ENCODE measurements at places on chromosomes 1 and 21. TPM values are rescaled to one million over a fixed set of nuclear protein-coding genes. Genes with fewer than 3 reads are reported as not detected.

- DNase-seq, result no peak
Observed at GRCh38 chr1:196774603-196775002, at the start of gene CFHR3. Gene CFHR3 (plus strand): TSS chr1:196774840. CDS start chr1:196774887, 47 bp downstream.

Gene APH1A
- total RNA-seq, result 138 TPM

DNA sequence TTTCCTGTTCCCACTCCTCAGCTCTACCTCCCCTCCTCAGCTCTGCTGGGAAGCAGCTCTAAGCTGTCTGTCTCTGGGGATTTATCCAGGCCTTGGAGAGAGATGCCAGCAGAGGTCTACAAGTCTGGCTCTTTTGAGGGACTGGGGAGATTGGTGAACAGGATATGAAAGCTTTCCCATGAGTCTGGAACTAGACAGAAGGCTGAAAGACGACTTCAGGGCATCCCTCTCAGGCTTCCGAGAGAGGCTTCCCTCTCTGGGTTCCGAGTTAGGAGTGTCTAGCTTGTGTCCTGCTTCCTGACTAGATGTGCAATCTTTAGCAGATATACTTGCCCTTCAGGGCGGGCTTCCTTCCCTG lies 733 bp downstream of the TMEM35B start:
- no peak for DNase-seq

- no peak for DNase-seq
Observed at GRCh38 chr1:68704800-68705443, 208.0 kb upstream of the DEPDC1 start.

GRCh38 chr1:107787299-107787698 lies 177.7 kb downstream of the VAV3 start:
- DNase-seq, result no peak

Gene IRF6
- total RNA-seq, result 42.9 TPM

GRCh38 chr1:225587310-225587709 lies 65.6 kb downstream of the ENAH start:
- DNase-seq, result no peak

- DNase-seq, result no peak
Observed at GRCh38 chr1:94754570-94754969, 65.6 kb upstream of the SLC44A3 start.

DNA sequence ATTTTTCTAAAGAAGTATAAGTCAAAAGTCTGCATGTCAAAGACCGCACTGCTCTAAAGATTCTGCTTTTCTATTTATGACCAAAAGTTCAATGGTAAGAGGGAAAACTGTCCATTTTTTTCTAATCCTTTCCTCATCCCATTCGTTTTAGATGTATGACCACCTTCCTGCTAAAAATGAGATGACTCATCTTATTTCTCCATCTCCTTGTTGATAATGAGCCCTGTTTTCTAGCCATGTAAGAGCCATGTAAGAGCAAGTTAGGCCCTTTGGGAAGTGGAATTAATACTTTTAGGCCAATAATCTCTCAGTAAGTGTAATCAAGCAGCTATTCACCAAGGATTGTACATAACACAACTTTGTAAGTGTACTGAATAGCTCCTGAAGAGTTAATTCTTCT lies 475.6 kb upstream of the B3GALT2 start:
- no peak for DNase-seq

DNA sequence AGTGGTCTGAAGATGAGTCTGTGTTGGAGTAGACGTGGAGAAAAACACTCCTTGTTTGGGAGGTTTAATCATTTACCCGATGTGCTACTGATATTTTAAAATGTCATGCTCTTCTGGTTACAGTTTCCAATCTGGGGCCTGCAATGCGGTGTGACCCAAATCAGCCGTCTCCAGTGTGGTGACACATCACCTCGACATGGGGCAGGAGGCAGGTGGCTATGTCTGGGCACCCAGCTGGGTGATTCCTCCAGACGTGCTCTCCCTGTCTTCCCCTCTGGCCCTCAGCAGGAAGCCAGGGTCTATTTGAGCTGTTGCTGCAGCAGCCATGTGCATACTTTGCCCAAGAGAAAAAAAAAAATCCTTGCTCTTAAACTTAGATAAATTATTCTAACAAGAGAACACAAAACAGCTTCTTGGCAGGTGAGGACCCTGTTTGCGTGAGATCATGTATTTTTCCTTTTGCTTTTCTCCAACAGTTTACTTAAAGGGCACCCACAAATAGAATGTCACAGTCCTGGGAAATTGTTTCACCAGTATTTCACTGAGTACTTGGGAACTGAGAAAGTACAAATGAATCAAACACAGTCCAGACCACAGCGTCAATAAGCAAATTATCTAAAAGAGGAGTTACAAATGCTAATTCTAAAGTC lies 38.9 kb upstream of the MAP10 start:
- no peak for DNase-seq

- DNase-seq, result peak; percentile 37
Observed at GRCh38 chr1:47914218-47914938, 82.8 kb downstream of the TRABD2B start.

Gene OR2G6
- total RNA-seq, result not detected

GRCh38 chr1:184753608-184754475 lies 816 bp downstream of the EDEM3 start:
- peak; percentile 24 for DNase-seq

Gene BATF3
- total RNA-seq, result 1.0 TPM

DNA sequence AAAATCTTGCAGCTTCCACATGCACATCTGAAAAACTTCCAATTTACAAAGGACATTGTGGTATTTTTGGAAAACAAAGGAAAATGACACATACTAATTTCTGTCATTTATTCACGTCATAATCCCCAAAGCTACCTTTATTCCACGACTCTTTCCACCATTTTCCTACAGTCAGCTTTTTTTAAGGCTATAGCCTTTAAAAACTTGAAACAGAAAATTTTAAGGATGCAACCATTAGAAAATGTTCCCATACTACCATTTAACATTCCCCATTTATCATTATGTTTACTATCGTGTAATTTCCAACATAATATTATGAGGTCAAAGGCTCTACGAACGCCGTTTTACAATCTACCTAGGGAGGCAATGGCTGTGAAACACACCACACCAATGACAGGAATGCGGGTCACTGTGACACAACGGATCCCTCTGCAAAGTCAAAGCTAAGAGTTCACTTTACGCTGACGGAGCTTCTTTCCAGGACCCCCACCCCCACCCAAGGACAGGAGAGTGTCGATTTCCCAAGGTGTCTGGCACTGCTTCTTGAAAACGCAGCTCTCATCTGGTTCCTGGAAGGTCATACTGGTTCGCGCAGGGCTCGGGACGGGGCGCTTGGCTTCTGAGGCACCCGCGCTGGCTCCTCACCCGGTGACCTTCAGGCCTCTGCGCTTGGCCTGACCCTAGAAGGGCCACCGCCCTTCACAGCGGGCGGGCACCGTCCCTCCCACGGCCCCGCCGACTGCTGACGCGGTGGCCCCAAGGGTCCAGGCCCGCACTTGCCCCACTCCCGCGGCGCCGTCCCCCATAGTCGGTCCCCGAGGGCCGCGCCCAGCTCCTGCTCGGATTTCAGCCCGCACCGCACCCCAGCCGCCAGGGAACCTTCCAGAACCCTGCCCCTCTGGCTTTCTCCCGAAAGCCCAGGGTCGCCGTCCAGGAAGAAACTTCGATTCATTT lies 50.5 kb upstream of the ATF3 start:
- DNase-seq, result peak; percentile 50

DNA sequence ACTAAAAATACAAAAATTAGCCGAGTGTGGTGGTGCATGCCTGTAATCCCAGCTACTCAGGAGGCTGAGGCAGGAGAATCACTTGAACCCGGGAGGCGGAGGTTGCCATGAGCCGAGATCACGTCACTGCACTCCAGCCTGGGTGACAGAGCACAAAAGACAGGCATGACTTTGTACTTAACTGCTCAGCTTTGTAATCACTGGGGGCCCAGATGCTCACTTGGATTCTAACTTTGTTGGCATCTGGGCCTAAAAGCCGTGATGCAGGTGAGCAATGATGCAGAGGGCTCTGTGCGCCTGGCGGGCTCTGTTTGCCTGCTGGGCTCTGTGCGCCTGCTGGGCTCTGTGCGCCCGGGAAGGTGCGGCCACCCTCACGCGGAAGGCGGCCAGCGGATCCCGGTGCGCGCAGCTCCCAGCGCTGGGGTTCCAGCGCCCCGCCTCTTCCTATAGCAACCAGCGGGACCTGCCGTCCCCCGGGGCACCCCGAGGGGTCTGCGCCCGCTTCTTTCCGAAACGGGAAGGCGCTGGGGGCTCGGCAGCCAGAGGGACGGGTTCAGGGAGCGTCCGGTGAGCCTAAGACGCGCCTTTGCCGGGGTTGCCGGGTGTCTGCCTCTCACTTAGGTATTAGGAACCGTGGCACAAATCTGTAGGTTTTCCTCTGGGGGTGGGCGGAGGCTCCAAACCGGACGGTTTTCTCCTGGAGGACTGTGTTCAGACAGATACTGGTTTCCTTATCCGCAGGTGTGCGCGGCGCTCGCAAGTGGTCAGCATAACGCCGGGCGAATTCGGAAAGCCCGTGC lies 31.7 kb downstream of the PRMT2 start:
- no peak for DNase-seq

DNA sequence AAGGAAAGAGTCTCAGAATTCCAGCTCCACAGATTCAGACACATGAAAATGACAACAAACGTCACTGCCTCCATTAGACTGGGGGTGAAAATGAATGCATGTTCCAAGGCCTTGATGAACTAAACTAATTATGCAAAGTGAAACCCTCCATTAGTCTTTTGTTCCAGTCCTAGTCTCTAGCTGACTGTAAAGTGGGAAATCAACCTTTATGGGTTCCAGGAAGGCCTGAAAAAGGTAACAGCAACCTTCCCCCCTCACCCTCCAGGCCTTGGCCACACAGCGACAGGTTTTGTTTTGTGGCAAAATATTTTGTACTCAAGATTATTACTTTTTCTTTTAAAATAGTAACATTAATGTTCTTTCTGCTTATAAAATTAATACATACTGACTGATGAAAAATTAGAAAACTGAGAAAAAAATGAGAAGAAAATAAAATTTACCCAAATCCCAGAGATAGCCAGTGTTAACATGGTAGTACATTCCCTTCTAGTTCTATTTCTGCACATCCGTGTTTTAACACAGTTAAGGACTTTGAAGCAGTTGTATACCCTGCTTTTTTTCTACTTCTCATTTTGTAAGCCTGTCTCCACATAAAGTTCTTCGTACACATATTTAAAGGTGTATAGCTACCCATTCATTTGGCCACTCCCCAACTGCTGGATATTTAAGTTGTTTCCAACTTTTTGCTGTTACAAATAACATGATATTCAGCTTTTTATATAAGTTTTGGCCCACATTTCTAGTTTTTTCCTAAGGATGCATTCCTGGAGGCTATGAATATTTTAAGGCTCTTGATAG lies 60.9 kb downstream of the CD2 start:
- no peak for DNase-seq

- no peak for DNase-seq
Observed at GRCh38 chr1:11952455-11953109, 18.1 kb downstream of the PLOD1 start.

Gene NUDT4B
- 40.0 TPM for total RNA-seq

GRCh38 chr1:25110485-25110884 lies 121.8 kb downstream of the SYF2 start:
- no peak for DNase-seq

- DNase-seq, result no peak
Observed at GRCh38 chr1:41608211-41608610, 123.7 kb upstream of the EDN2 start.

Gene TIE1
- 9.4 TPM for total RNA-seq

DNA sequence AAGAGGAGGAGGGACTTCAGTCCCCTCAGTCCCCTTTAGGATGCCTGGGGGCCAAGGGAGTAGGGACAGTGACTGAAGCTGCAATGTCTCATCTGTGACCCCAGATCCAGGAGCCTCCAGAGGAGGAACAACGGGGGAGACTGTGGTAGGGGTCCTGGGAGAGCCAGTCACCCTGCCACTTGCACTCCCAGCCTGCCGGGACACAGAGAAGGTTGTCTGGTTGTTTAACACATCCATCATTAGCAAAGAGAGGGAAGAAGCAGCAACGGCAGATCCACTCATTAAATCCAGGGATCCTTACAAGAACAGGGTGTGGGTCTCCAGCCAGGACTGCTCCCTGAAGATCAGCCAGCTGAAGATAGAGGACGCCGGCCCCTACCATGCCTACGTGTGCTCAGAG lies 18.3 kb downstream of the LY9 start:
- no peak for DNase-seq

Gene ZNF697
- total RNA-seq, result 9.5 TPM

- DNase-seq, result no peak
Observed at GRCh38 chr1:108121358-108122143, 78.6 kb downstream of the SLC25A24 start.

- DNase-seq, result no peak
Observed at GRCh38 chr1:182835806-182836205, 3.3 kb upstream of the DHX9 start.

Gene HAO2
- total RNA-seq, result not detected

- peak; percentile 76 for DNase-seq
Observed at GRCh38 chr1:12615865-12616708, 1.9 kb downstream of the DHRS3 start.

Gene ADORA3
- total RNA-seq, result 13.8 TPM

DNA sequence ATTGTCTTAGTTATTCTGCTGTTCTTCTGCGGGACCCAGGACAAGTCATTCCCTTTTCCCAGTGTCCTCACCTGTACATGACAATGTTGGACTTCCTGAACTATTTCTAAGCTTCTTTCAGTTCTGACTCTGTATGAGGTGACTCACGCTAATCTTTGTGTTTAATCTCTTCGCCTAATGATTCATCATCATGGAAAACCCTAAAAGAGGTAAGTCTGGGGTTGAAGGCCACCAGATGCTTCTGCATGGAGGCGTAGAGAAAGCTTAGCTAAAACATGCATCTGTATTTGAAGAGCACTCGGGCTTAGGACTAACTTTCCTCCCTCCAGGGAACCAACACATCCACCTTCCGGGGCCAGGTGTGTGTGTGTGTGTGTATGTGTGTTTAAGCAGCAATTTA lies 7.4 kb downstream of the SPRR5 start:
- DNase-seq, result no peak

Gene L1TD1
- 0.59 TPM for total RNA-seq

DNA sequence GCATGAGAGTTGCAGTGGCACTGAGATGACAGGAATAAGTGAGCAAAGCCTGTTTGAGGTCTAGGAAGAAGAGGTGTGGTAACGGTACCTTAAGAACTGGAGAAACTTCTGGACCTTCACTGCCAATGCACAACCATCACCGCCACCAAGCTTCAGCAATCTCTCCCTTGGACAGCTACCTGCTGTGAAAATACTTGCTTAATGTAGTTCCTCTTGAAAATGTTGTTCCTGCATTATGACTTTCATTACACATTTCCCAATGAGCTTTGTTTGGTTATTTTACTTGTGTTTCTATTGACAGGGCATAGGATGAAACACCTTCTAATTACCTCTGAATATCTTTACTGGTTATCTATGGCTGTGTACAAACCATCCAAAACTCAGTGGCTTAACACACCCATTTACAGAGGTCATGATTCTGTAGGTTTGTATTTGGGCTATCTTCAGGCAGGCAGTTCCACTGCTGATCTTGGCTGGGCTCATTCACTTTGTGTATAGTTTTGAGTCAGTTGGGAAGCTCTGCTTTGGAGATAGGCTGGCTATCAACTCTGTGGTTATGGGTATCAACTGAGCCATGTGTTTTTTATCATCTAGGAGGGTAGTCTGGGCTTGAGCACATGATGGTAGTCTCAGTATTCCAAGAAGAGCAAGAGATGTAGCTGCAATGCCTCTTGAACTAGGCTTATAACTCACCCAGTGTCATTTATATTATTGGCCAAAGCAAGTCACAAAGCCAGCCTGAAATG lies 149.4 kb downstream of the ELAVL4 start:
- DNase-seq, result no peak

- no peak for DNase-seq
Observed at GRCh38 chr1:15353839-15354579, 55.7 kb upstream of the EFHD2 start.

Gene C1orf53
- total RNA-seq, result 2.6 TPM

GRCh38 chr1:104929280-104929679 lies 1179.6 kb downstream of the AMY1C start:
- DNase-seq, result no peak
